ACHN (cell line): ENCODE measurements at places on chromosomes 16 and 17.

DNA sequence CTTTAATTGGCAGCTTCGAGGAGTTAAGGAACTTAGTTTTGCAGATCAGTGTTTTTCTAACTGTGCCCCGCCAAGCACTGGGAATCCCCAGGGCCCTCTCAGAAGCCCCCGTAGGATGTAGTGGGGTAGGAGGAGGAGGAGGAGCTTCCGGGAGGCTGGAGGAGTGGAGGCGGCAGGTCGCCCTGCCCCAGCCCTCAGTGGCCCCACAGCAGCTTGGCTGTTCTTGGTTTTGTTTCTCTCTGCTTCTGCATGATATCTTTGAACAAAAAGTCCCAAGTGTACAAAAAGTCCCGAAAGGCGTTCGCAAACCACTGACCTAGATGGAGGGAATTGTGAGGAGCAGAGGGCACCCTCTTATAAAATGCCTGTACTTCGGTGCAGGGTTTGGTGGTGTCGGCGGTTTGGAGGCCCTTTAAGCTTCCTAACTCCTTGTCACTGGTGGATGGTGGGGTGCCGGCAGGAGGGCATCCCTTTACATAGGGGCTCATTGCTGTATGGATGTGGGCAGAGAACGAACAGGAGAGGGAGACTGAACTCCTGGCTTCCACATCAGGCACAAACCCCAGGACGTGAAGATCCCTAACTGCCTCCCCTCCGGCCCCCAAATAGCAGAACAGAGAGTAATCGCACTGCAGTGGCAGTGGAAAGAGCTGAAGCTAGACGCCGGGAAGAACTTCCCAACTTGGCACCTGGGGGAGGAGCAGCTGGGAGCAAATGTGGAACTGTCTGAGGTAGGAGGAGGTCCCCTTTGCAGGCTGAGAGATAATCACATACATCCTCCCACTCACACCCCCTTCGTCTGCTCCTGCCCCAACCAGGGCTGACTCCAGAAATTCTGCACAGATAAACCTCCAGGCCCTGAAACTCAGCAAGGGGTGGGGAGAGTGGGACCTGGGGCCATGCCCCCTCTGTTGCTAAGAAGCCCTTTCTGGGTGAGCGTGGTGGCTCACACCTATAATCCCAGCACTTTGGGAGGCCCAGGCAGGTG, 20.1 kb downstream of the EPOP start:
- no peak for DNase-seq

DNA sequence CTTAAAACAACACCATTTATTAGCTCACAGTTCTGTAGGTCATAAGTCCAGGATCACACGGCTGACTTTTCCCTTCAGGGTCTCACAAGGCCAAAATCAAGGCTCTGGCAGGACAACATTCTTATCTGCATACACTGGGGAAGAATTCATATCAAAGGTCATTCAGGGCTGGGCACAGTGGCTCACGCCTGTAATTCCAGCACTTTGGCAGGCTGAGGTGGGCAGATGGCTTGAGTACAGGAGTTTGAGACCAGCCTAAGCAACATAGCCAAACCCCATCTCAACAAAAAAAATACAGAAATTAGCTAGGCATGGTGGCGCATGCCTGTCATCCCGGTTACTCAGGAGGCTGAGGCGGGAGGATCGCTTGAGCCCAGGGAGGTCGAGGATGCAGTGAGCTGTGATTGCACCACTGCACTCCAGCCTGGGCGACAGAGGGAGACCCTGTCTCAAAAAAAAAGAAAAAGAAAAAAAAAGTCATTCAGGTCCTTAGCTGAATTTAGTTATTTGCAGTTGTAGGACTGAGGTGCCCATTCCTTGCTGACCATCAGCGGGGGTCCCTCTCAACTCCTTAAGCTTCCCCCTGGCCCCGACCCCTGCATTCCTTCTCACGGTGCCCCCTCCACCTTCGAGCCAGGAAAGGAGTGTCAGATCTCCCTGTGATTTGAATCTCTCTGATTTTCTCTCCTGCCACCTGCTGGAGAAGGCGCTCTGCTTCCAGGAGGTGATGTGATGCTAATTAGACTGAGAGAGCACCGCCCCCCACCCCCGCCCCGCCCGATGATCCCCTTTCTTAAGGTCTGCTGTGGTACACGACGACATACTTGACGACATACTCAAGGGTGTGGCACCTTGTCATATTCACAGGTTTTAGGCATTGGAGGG, 91.8 kb upstream of the CLEC18A start:
- DNase-seq: peak; percentile 75

DNA sequence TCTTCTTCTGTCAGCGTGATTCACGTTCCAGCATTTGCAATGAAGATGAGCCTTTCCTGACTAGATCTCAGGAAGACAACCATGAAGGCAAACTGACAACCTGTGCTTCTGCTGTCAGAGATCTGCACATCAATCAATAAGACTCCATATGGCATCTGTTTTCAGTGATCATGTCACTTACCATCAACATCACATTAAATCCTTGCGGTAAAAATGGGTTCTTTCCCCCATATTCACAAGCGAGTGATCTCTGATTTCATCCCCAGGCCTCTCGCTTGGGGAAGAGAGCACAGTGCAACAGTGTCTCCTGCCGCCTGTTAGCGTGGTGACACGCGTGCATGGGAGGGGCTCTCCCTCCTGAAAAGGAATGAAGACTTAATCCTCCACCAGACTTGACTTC, 11.1 kb downstream of the NACA2 start:
- DNase-seq: no peak

- DNase-seq: no peak
Measured at GRCh38 chr17:78173097-78173715, 4.8 kb downstream of the SYNGR2 start.

DNA sequence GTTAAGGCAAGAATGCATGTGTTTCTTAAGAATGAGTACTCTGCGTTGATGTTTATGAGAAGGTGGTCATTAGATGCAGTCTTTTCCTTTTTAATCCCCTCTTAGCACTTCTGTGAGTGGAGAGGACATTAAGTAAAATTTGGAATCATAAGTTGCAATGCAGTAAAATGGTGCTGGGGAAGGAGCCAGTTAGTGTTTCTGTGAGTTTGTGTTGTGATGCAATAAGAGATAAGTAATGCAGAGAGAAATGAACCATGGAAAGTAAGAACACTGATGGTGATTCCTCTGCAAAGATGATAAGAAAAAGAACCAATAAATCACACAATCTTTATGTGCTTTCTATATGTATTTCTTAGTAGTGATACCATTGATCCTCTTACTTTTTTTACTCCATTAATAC, 20.0 kb downstream of the ABHD15 start:
- DNase-seq: no peak
